Esophagus muscularis mucosa (tissue), 4 donors: ENCODE measurements at places on chromosomes 13 and 19. TPM values are rescaled to one million over a fixed set of nuclear protein-coding genes. Genes with fewer than 3 reads are reported as not detected.

The VSTM2B gene
- 0.23 TPM for total RNA-seq

The SHANK1 gene
- not detected for total RNA-seq

The ZNF878 gene
- total RNA-seq: 0.42 TPM

The ZNF614 gene
- 5.8 TPM for total RNA-seq

The TNFSF9 gene
- total RNA-seq: 2.7 TPM

DNA sequence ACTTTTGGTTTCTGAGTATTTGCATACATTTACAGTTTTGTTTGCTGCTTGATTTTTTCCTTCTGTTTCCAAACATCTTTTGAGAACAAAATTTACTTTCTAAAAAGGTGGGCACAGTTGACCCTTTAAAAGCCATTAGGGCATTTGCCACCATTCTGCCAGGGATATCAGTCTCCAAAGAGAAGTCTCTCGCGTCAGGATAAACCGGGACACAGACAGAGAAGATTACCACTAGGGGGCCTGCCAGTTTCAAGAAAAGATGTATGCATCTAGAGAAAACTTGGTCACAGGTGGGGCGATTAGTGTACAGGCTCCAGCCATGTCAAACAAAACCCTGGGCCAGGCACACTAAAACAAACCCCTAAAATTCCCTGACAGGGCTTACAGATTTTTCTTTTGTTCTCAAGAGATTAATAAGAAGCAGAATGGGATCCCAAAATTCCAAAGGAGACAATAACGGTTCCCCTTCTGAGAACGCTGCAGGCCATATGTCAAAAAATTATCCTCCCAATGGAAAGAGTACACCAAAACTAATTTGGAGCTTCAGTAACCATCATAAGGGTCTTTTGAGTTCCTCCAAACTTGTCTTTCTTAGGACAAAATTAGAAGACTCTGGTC lies 10.7 kb upstream of the PABPC3 start:
- H3K27me3 ChIP-seq: no peaks in the 10 kb centered on the region
- peak; percentile 50 for DNase-seq
- no peak overlapping the region for H3K4me3 ChIP-seq
- no peaks in the 10 kb centered on the region for H3K4me1 ChIP-seq
- H3K27ac ChIP-seq: no peak overlapping the region
- no peaks in the 10 kb centered on the region for H3K36me3 ChIP-seq

GRCh38 chr13:52449331-52450011 lies 963 bp downstream of the VPS36 start:
- peak overlapping the region; percentile 95 for H3K27ac ChIP-seq
- no peaks in the 10 kb centered on the region for H3K36me3 ChIP-seq
- H3K4me3 ChIP-seq: peak overlapping the region; percentile 97
- H3K27me3 ChIP-seq: no peaks in the 10 kb centered on the region
- peaks cover 39% of the 10 kb centered on the region for H3K4me1 ChIP-seq

DNA sequence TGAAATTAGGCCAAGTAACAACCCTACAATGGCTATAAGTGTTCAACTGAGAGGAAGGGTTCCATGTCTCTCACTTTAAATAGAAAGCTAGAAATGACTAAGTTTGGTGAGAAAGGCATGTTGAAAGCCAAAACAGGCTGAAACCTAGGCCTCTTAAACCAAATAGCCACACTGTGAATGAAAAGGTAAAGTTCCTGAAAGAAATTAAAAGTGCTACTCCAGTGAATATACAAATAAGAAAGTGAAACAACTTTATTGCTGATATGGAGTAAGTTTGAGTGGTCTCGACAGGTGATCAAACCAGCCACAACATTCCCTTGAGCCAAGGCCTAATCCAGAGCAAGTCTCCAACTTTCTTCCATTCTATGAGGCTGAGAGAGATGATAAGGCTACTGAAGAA lies 209.6 kb downstream of the KLF12 start:
- H3K27ac ChIP-seq: no peak overlapping the region
- peaks cover 9% of the 10 kb centered on the region for H3K4me1 ChIP-seq
- DNase-seq: no peak
- H3K27me3 ChIP-seq: no peaks in the 10 kb centered on the region

DNA sequence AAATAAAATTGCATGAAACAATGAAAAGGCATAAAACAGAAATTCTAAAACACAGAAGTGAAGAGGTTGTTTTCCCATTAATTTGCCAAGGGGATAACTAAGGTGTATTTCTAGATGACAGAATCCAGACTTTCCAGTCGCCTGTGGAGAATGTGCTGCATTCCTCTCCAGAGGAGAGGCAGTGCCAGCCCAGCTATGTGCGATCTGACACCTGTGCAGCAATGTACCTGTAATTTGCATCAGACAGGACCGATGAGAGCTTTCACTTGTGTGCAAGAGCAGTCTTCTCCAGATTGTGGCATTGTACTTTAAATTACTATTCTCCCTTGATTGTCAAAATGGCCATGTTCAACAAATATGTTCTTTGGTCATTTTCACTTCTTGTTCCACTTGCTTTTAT lies 1037.9 kb downstream of the EFNB2 start:
- no peak overlapping the region for H3K27ac ChIP-seq
- no peak for DNase-seq
- H3K4me3 ChIP-seq: no peak overlapping the region
- H3K36me3 ChIP-seq: no peaks in the 10 kb centered on the region
- no peaks in the 10 kb centered on the region for H3K4me1 ChIP-seq

- H3K27me3 ChIP-seq: no peaks in the 10 kb centered on the region
- no peak overlapping the region for H3K27ac ChIP-seq
- DNase-seq: no peak
- no peak overlapping the region for H3K4me3 ChIP-seq
- no peaks in the 10 kb centered on the region for H3K36me3 ChIP-seq
Observed at GRCh38 chr19:29309637-29310036, 96.7 kb upstream of the UQCRFS1 start.

GRCh38 chr13:88217883-88218282 lies 546.7 kb downstream of the SLITRK5 start:
- no peaks in the 10 kb centered on the region for H3K4me1 ChIP-seq
- no peaks in the 10 kb centered on the region for H3K27me3 ChIP-seq
- H3K4me3 ChIP-seq: no peak overlapping the region
- no peaks in the 10 kb centered on the region for H3K36me3 ChIP-seq

DNA sequence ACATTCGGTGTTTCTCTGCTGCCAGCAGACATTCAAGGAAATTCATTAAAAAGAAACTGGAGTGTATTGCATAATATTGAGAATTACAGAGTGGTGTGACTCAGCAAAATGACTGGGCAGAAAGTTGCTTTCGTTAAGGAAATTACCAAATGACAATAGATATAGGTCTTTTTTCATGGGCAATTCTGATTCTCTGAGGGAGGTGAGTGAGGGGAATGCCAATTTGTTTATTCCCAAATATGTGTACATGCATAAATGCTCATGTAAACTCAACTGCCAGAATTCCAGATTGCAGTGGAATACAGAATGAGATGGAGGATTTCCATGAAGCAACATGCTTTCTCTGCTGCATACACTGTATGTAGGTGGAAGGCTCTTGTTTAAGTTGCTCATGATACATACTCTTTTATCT lies 1730.1 kb downstream of the SLITRK5 start:
- H3K27ac ChIP-seq: no peak overlapping the region
- H3K27me3 ChIP-seq: no peaks in the 10 kb centered on the region
- no peaks in the 10 kb centered on the region for H3K4me1 ChIP-seq
- H3K36me3 ChIP-seq: no peaks in the 10 kb centered on the region
- H3K4me3 ChIP-seq: no peak overlapping the region

GRCh38 chr13:28411831-28412353 lies 83.0 kb downstream of the FLT1 start:
- H3K27me3 ChIP-seq: no peaks in the 10 kb centered on the region
- H3K4me1 ChIP-seq: peaks cover 18% of the 10 kb centered on the region
- DNase-seq: no peak
- H3K27ac ChIP-seq: no peak overlapping the region
- no peak overlapping the region for H3K4me3 ChIP-seq
- no peaks in the 10 kb centered on the region for H3K36me3 ChIP-seq

DNA sequence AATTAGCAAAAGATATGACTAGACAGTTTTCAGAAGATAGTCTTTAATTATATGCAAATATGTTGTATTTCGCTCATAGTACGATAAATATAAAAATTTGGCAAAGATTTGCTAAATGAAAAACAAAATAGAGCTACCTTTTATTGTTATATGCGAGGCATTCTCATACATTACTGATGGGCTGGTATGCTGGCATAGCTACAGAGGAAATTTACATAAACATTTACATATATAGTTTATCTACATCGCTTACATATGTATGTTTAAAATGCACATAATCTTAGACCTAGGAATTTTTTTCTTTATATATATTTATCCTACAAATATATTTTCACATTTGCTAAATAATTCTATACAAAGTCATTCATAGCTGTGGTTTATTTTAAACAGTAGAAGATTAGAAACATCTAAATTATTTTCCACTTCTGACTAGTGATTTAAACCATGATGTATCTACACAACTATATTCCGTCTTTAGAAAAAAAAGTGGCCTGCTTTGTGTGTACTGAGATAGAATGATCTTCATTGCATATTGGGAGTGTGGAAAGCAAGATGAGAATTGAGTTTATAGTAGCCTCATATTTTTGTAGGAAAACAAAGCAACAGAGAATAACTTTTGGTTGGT lies 1345.0 kb upstream of the SLC10A2 start:
- no peaks in the 10 kb centered on the region for H3K27me3 ChIP-seq
- H3K4me3 ChIP-seq: no peak overlapping the region
- no peak overlapping the region for H3K27ac ChIP-seq
- H3K4me1 ChIP-seq: no peaks in the 10 kb centered on the region

- no peak overlapping the region for H3K4me3 ChIP-seq
- no peaks in the 10 kb centered on the region for H3K36me3 ChIP-seq
- H3K4me1 ChIP-seq: no peaks in the 10 kb centered on the region
- H3K27me3 ChIP-seq: no peaks in the 10 kb centered on the region
- H3K27ac ChIP-seq: no peak overlapping the region
Observed at GRCh38 chr13:86878781-86879180, 792.4 kb upstream of the SLITRK5 start.

DNA sequence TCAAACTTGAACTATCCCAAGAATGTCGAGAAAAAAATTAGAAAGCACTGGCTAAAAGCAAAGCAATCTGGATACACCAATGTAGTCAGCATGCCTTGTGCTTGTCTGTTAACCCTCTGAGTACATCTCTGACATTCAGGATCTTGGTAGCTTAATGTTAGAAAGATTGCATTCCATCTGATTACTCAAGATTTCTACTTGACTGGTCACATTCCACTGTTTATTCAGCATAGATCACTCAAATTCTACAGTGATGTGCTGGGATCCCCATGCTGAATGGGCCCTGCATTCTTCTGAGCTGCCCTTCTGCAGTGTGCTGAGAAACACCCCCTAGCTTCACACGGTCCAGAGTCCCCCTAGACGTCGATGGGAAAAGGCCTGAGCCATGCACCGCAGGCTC lies 295.4 kb upstream of the MAB21L1 start:
- no peaks in the 10 kb centered on the region for H3K4me1 ChIP-seq
- H3K27me3 ChIP-seq: no peaks in the 10 kb centered on the region
- H3K27ac ChIP-seq: no peak overlapping the region
- DNase-seq: no peak
- no peaks in the 10 kb centered on the region for H3K36me3 ChIP-seq

- no peak for DNase-seq
- no peaks in the 10 kb centered on the region for H3K27me3 ChIP-seq
- peak overlapping the region; percentile 78 for H3K27ac ChIP-seq
- H3K36me3 ChIP-seq: no peaks in the 10 kb centered on the region
- peaks cover 36% of the 10 kb centered on the region for H3K4me1 ChIP-seq
- no peak overlapping the region for H3K4me3 ChIP-seq
Observed at GRCh38 chr19:49456326-49456725, 3.3 kb downstream of the ALDH16A1 start.

GRCh38 chr19:19214892-19215291 lies 3.1 kb downstream of the NCAN start:
- H3K27ac ChIP-seq: no peak overlapping the region
- H3K4me3 ChIP-seq: no peak overlapping the region
- H3K27me3 ChIP-seq: peaks cover 6% of the 10 kb centered on the region

DNA sequence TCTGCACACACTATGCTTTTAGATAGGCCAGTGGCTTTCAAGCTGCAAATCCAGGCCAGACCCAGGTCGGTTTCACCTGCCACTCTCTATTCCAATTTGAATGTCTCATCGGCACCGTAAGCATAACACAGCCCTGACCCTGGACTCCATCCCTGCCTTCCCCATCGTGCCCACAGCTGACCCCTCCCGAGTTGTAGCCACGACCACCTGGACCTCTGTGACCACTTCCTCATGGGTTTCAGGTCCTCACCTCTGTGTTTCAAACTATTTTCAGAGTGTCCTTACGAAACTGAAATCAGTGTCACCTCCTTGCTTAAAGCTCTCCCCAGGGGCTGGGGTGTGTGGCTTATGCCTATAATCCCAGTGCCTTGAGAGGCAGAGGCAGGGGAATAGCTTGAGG lies 9.0 kb upstream of the HSH2D start:
- H3K36me3 ChIP-seq: peaks cover 48% of the 10 kb centered on the region
- no peak for DNase-seq
- H3K27me3 ChIP-seq: no peaks in the 10 kb centered on the region
- H3K4me3 ChIP-seq: no peak overlapping the region
- H3K4me1 ChIP-seq: no peaks in the 10 kb centered on the region
- H3K27ac ChIP-seq: no peak overlapping the region

DNA sequence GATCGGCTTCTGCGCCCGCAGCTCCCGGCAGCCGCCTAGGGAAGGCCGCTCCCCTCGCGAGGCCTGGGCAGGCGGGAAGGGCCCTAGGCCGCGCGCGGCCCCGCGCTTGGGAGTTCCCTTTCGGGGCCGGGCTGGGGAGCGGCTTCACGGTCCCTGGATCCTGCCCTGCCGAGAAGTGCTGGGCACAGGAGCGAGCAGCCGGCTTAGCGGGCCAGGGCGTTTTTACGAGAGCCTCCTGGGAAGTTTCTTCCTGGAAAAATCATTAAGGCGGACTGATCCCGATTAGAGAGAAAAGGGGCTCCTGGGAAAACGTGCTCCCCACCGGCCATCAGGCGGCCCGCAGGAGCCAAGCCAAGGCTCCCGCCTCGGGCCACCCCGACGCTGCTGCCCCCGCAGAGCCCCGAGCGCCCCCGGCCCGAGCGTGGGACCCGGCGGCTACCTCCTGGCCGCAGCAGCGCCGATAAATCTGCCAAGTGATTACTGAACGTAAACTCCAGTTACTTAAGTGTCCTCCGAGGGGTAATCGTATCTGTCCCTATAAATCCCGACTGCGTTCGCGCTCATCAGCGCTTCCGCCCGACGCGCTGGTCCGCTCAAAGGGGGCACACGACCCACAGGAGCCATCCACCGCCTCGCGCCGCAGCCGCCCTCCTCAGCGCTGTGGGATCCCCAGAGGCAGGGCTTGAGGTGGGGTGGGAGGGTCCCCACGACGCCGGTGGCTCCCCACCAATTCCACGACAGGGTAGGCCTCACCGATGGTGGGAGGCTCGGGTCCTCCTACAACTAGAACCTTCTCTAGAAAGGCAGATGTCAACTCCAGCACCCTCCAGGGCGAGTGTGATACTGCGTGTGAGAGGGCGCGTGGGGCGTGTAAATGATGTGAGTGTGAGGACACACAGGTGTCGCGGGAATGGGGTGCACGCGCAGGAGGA lies 2.8 kb downstream of the ZIC5 start:
- H3K27ac ChIP-seq: no peak overlapping the region
- DNase-seq: no peak

- peak overlapping the region; percentile 99 for H3K27ac ChIP-seq
- no peak for DNase-seq
- no peaks in the 10 kb centered on the region for H3K27me3 ChIP-seq
- peaks cover 20% of the 10 kb centered on the region for H3K36me3 ChIP-seq
- peaks cover 84% of the 10 kb centered on the region for H3K4me1 ChIP-seq
Observed at GRCh38 chr19:40802300-40803169, 3.5 kb downstream of the EGLN2 start.
